Osteocyte (in vitro differentiated cells): ENCODE measurements at places on chromosomes 12 and 14.

- no peak for DNase-seq
These were observed 340.2 kb downstream of the LRIG3 start for GRCh38 chr12:58580095-58580494.

- no peak for DNase-seq
These were observed 587.5 kb downstream of the SOX5 start for GRCh38 chr12:23361971-23362370.

DNA sequence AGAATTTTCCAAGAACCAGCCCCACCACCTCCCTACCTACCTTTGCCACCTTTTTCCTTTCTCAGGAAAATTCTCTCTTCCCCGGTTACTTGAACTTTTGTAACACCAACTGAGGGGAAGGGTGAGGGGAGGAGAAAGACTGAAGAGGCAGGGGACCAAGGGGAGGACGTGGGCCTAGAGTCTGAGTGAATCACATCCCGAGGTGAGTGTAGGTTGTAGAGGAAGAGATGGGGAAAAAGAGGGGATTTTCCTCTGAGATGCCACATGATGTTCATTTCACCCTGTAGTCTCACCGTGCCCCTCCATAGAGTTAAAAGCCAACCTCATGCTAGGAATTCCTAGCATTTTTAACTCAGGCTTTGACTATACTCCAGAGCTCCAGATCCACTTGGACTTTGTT, 311.8 kb downstream of the RPAP3 start:
- DNase-seq: no peak

DNA sequence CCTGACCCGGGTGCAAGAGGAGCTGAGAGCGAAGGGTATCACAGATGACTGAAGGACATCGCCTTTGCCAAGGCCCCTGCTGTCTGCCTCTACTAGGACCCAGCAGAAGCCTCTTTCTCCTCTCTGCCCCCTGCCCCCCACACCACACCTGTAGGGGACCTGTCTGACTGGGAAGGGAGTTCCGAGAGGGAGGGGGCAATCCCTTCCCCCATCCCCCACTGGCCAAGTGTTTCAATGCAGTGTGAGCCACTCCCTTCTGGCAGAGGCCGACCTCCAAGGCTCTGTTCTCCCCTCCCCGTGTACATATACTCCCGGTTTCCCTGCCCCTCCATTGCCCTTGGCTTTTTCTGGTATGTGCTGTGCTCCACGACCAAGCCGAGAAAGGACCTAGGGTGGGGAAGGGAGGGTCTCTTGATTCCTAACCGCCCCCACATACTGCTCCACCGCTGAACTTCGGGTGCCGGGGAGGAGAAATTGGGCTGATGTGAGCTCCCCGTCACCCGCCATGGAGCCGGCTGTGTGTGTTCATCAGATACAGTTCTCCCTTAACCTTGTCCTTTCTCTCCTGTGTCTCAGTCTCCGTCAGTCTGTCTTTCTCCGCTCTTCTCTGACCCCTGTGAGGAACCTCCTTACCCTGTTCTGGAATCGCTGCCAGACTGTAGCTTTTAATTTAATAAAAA, 2.0 kb upstream of the ARHGEF25 start:
- no peak for DNase-seq

GRCh38 chr14:70894868-70895267, 12.4 kb upstream of the PCNX1 start:
- no peak for DNase-seq

GRCh38 chr14:54683882-54684794, 117.2 kb downstream of the SAMD4A start:
- DNase-seq: no peak

DNA sequence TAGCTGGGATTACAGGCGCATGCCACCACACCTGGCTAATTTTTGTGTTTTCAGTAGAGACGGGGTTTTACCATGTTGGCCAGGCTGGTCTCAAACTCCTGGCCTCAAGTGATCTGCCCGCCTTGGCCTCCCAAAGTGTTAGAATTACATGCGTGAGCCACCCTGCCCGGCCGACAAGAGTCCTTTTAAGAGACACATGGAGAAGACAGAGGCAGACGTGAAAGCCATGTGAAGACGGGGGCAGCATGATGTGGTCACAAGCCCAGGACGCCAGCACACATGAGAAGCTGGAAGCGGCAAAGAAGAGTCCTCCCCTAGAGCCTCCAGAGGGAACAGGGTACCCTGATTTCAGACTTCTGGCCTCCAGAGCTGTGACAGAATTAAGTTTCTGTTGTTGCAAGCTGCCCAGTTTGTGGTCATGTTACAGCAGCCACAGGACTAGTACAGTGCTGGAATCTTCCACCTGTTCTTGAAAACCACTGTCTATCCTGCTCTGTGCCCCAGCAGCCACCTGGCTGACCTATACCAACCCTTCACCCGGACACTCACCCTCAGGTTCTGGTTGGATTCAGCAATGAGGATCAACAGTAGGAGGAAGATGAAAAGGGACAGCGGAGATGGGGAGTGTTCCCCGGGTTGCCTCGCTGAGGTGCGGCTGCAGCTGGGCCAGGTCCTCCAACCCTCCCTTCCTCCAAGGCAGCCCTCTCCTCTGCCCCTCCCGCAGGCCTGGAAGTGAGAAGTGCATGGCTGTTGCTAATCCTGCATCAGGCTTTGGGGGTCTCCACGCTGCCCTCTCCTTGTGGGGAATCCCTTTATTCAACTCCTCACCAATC, 16.9 kb downstream of the VPS37B start:
- no peak for DNase-seq
